Ammon's horn (tissue), 1 donor: ENCODE measurements at places on chromosomes 5 and 9.

- no peak for DNase-seq
These were observed 225.7 kb downstream of the DCP2 start for GRCh38 chr5:113202287-113202686.

GRCh38 chr9:26773056-26773455 is 119.5 kb downstream of the CAAP1 start:
- no peak for DNase-seq

- DNase-seq: no peak
These were observed 648.5 kb upstream of the WWC1 start for GRCh38 chr5:167642779-167643517.

DNA sequence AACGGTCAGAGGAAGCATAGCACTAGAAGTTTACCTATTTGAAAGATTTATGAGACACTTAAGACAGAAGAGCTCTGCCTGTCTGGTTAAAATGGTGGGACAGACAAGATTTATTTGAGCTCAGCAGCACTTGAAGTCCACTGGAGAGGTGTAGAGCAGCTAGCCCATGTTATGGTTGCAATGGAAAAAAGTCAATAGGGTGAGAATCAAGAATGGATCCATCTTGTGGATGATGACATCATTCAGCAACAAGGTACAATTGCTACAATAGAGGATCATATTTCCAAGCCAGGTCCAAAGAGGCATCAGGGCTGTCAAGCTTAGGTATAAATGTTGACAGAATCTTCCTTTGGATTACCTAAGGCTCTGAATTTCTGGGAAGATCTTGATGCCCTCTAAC is 21.1 kb upstream of the ZNF131 start:
- DNase-seq: no peak

DNA sequence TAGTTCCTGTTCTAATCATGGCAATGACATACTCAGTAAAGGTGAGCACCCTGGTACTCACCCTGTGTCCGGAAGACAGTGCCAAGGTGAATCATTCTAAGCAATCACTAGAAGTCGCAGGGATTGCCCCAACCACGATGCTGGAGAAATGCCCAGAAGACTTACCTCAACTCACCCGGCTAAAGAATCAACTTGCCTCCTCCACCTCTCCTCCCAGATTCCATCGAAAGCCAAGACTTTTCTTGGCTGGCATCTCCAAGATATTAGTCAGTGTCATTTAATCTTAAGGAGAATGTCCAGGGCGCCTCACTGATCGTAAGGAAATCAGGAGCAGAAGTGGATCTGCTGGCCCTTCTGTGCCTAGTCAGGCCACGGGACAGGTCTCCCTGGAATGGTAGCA is 204.9 kb downstream of the ERCC6L2 start:
- no peak for DNase-seq

DNA sequence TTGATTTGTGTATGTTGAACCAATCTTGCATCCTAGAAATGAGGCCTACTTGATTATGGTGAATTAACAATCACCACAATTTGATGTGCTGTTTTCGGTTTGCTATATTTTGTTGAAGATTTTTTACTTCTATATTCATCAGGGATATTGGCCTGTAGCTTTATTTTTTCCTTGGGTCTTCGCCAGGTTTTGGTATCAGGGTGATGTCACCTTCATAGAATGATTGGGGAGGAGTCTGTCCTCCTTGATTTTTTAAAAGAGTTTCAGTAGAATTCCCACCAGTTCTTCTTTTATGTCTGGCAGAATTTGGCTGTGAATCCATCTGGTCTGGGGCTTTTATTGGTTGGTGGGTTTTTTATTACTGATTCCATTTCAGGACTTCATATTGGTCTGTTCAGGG is 115.2 kb downstream of the CPLANE1 start:
- DNase-seq: no peak

- DNase-seq: no peak
These were observed 17.9 kb downstream of the GOLGA2 start for GRCh38 chr9:128257907-128258306.

DNA sequence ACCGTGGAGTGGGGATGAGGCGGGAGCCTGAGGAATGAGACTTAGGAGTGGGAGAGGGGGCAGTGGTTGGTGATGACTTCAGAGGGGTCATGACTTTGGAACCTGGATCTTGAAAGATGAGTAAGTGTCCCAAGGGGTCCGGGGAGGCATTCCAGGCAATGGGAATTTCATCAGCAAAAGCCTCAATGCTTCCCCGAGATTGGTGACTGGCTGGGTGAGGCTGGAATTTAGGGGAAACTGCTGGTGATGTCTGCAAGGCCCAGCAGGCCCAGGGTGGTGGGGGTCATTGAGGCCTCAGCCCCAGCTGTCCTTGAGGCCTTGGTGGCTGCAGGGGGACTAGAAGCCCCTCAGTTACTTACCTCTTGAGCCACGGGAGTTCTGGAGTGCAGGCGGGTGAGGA is 7.5 kb downstream of the NDST1 start:
- no peak for DNase-seq

GRCh38 chr5:137217599-137218200 is 281.4 kb downstream of the SPOCK1 start:
- DNase-seq: no peak

DNA sequence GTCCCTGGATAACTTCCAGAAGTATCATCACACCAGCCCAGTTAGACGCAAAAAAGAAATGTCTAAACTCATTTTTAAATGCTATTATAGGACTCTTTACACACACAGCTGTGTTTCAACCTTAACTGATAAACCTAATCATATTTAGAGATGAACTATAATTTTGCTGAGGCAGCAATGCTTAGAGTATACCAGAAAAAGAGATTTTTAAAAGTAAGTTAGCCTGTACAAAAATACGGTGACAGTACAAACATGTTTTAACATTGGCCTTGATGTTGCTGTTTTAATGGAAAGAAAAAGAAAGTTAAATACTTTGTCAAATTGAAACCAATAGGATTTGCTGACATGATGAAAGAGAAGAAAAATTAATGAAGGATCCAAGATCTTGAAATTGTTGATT is 1341.2 kb upstream of the CDH6 start:
- no peak for DNase-seq

- no peak for DNase-seq
These were observed 158.2 kb downstream of the MACROH2A1 start for GRCh38 chr5:135240781-135241360.

DNA sequence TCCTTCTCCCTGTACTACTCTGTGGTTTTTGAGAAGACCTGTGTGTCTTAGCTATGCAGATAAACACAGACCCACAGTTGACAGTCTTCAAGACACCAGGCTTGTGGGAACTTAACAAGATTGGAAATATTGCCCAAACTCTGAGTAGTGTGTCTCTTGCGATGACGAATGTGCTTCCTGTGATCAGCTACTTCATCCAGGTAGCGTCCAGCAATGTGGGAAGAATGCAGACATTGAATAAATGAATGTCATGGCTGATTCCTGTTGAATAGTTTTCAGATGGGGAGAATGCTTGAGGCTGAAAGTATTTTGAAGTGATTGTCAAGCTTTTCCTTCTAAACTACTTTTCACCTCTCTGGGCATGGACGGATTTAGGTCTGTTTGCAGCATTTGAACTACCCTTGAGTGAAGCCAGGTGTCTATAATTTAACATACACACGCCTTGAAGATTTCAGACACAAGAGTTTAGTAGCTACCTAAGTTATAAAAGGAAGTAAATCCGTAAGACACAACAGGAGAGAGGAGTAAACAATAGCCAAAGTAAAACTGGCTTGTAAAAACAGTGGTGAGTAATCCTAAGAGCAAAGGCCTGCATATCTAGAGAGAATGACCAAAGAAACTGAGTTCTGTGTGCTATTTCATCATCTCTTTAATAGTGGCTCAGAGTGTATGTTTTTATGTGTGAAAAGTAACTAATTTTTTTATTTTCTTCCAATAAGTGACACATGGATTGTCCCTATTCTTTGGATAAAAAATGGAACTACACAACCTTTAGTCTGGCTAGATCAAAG is 30.0 kb upstream of the ARL14EPL start:
- no peak for DNase-seq

DNA sequence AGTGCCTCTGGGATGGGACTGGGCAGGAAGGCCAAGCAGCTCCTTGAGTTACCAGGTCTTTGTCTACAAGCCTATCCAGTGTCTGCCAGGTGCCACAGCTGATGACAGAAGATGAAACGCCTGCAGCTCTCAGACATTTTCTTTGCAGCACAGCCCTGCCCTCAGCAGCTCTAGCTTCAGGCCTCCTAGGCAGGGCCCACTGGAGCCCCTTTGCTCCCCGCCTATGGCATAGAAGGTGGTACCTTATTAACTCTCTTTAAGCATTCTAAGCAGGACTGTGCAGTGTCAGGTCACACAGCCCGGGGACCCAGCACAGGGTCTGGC is 1.3 kb upstream of the SKP1 start:
- no peak for DNase-seq

DNA sequence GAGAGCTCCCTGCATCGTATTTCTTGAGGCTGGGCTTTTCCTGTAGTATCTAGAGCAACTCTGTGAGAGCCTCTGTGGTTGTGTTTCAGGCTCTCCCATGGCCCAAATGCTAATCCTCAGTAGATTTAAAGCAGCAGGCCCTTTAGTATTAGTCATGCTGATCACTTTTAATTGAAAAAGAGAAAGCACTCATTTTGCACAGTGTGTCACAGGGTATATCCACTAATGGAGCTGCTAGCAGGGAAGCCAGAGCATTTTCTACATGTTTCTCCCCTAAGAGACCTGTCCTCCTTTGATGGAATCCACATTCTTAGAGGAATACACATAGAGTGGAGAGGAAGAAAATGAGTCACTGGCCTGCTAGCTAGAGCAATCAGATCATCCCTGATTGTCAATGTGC is 348.5 kb downstream of the TMEM232 start:
- DNase-seq: no peak

GRCh38 chr9:7608261-7608660 is 191.3 kb downstream of the DMAC1 start:
- no peak for DNase-seq

DNA sequence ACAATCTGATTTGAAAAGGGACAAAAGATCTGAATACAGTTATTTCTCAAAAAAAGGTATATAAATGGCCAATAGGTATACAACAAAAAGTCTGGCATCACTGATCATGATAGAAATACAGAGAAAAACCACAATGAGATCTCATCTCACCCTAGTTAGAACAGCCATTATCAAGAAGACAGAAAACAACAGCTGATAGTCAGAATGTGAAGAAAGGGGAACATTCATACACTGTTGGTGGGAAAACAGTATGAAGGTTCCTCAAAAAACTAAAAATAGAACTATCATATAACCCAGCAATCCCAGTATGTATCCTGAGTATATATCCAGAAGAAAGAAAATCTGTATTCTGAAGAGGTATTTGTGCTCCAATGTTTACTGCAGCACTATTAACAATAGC is 75.7 kb upstream of the OR2K2 start:
- DNase-seq: no peak

GRCh38 chr9:105639936-105640335 is 22.3 kb upstream of the TAL2 start:
- no peak for DNase-seq

DNA sequence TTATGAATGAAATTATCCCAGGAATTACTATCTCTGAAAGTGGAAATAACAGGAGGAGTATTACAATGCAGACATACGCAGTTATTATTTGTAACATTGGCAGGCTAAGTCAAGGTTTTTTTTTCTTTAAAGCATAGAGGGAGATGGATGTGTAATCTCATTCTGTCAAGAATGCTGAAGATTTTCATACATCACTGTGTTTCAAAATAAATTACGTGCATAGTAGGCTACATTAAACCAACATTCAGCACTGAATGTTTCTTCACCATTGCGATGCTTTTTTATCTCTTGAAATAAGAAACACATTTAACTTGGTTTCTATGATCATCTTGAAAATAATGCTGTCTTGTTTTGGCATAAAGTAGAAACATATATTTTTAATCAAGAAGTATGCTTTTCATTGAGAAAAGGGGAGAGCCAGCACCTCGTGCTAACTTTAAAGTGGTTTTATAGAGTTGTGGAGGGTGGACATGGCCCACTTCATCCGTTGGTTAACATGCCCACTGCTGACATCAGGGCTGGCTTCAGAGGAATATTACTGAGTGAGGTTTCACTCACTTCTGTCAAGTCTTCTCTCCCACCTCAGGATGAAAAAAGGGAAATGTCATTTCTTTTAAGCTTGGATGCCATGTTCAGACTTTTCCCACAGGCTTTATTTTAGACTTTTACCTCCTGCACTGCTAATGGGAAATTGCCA is 203.6 kb upstream of the MEF2C start:
- no peak for DNase-seq

DNA sequence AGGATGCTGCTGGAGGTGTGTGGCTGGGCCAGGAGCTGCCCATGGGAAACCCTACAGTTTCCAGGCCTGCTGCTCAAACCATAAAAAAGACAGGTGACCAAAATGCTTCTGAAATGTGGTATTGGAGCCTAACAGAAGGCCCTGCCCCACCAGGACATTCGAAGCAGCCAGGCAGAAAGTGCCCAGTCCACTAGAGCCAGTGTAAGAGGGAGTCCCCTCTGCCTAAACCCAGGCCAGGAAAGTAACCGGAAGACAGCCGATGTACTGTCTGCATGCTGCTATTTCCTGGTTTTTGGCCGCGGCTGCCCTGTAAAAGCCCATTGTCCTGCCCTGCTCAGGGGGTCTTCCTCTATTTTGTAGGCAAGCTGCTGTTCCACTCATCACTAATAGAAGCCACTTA is 150.7 kb upstream of the IRX2 start:
- no peak for DNase-seq

DNA sequence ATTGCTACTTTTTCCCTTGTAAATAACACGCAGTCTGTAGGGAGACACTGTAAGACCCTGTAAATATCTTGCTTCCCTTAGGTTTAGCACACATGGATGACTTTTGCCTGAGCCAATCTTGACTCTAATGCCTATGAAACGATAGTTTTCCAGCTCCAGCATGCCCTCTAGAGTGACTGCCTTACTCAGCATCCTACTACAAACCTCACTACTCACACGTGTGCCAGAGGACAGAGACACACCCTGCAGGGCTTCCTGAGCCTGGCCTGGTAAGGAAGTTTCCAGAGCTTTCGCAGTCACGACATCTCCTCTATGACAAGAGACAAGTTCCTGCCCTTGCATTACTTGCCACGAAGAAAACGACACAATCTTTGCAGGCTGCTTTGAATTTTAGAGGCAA is 138.1 kb downstream of the ATPSCKMT start:
- DNase-seq: peak; percentile 54

- DNase-seq: no peak
These were observed 143.4 kb downstream of the PALM2AKAP2 start for GRCh38 chr9:109923471-109923760.

- no peak for DNase-seq
These were observed 1378.7 kb upstream of the C9orf72 start for GRCh38 chr9:28951945-28952344.

DNA sequence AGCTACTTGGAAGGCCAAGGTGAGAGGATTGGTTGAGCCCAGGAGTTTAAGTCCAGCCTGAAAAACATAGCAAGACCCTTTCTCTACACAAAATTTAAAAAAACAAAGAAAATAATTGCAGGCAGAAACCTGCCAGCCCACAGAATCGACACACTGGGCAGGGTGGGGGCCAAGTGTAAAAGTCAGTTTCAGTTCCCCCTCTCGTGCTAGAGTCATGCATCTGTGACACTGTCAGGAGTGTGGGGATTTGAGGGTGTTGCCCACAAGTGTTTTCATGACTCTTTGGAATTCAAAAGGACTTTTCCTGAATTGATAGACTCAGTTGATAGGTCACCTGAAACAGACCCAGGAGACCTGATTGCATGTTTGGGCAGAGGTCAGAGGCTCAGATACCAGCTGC is 47.6 kb downstream of the PRRC2B start:
- no peak for DNase-seq

GRCh38 chr9:94801234-94801633 is 74.7 kb downstream of the AOPEP start:
- no peak for DNase-seq

GRCh38 chr9:15374310-15374709 is 48.4 kb upstream of the SNAPC3 start:
- no peak for DNase-seq
